Activated CD4-positive, alpha-beta T cell treated with anti-CD3 and anti-CD28 coated beads, Interleukin-2, amount 10 ng/mL, durations not matched to agents 24 days and 14 days (primary cell): ENCODE measurements at places on chromosomes 3 and 15. TPM values are rescaled to one million over a fixed set of nuclear protein-coding genes. Genes with fewer than 3 reads are reported as not detected.

GRCh38 chr3:136990826-136991225 is 33.0 kb downstream of the IL20RB start:
- peak; percentile 46 for DNase-seq

DNA sequence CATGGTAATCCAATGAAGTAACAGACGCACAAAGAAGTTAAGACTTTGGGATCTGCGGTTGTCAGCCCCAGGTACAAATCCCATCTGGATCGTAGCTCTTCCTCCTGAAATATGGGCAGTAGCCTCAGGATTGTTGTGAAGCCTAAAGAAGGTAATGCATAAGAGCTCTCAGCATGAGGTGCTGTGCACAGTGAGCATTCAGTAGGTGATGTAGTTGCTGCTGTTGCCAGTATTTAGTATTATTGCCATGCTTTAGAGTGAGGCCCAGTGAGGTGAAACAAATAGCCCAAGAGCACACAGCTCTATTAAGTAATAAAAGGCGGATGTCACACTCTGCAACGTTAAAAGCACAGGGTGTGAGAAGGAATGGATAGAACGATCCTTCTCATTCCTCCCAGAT is 225.7 kb downstream of the GABRG3 start:
- DNase-seq: no peak

DNA sequence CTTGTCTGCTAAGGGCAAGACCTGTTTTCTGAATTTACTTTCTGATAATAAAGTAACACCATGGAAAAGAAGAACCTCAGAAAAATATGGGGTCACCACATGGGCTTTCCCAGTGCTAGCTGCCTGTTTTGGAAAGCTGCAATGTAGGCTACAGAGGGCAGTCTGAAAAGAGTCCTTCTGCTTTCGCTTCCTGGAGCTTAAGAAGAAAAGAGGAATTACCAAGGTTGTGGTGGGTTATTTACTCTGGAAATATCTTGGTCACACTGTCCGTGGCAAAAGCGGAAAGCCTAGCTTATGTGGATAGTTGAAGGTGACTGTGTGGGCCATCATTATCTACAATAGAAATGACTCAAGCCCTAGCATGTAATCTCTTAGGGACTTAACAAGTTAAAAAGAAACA is 31.7 kb upstream of the IP6K2 start:
- DNase-seq: no peak

DNA sequence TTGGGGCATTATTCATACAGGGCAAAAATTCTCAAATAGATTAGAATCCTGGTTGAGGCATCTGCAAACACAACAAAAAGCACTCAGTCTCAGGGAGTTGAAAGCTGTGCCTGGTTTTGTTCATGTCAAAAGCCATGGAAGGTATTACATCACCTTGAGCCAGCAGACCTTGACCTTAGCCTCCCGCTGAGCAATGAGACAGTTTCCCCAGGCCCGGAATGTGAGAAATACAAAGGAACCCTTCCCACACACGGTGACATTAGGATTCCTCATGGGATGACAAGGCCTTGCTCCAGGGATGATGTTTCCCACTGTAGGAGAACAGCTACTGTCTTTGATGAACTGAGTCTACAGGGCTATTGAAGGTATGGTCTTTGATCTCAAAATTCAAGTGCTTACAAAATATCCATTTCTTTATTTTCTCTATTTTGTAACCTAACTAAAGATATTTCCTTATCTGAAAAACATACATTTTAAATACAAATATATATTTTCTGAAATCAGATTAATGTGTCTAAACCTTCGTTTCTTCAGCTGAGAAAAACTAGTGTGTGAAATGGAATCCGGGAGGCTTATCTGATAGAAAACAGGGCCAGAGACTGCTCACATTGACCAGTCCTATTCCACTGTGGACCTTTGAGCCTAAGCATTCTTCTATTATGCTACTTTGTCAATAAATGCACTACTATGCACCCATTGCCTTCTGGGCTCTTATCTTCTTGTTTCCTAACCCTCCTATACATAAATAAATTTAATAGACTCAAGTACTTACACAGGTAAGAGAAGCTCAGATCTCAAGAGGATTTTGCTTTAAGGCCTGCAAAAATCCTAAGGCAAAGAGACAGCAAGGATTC is 298.2 kb downstream of the KBTBD8 start:
- no peak for DNase-seq

DNA sequence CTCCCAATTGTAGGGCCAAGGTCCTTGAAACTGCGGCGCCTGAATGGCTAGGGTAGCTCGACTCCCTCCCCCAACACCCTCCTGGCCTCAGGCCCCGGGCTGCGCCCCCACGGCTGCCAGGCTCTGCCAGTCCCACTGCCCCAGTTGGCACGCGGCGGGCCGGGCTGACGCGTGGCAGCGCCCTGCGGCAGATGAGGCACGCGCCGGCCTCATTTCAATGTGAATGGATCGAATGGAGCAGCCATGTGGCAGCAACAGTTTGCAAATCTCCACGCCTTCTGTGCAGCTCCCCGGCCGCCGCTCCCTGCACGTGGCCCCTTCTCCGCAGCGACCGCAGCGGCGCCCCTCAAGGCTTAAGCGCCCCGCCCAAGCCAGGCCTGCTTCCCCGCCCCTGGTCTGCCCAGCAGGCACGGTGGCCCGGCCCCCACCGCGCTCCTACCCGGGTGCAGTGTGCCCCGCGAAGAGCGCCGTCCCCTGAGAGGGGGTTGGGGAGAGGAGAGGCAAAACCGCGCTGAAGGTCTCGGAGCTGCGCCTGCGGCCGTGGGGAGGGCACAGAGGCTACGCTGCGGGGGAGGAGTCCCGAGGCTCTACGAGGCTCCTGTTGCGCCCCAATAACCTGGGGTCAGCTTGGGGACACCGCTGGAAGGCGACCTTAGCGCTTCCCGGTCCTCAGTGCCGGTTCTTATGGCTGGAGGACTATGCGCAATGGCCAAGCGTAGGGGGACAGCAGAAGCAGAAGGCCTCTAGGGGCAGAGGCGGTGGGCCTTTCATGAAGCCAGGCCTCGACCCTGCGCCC is 3.1 kb upstream of the DLL4 start:
- peak; percentile 73 for DNase-seq

DNA sequence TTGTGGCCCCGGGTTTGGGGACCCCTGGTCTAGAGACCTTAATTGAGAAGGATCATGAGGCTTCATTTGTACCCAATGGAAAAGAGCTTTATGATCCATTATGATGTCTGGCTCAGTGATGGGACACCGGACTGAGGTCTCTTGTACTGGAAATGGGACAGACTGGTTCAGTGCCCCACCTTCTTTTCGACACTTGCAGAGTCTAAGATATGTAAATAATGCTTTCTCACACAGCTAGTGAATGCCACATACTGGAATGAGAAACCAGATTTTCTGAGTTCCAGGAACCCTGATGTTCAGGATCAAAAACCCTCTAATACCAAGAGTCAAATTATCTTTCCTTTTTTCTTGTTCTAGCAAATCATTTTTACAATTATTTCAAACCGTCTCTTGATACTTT is 116.3 kb upstream of the ARPP21 start:
- no peak for DNase-seq

- DNase-seq: no peak
Observed at GRCh38 chr15:57505949-57506391, 85.7 kb upstream of the MYZAP start.

DNA sequence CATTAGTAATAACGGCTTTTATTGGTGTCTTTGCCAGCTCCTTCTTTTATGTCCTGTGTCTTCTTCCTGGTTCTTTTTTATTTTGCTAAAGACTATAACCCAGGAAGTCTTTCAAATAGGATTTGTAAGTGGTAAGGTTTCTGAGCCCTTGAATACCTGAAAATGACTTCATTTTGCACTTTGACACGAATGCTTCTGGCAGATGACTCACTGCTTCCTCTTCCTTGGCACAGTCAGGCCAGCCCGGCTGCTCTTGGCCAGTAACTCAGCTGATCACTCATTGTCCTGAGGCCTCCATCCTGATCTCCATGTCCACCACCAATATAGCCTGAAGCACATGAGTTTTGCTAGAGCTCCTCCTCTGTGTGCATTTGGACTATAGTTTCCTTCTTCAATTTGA is 48.7 kb upstream of the NR2E3 start:
- no peak for DNase-seq

DNA sequence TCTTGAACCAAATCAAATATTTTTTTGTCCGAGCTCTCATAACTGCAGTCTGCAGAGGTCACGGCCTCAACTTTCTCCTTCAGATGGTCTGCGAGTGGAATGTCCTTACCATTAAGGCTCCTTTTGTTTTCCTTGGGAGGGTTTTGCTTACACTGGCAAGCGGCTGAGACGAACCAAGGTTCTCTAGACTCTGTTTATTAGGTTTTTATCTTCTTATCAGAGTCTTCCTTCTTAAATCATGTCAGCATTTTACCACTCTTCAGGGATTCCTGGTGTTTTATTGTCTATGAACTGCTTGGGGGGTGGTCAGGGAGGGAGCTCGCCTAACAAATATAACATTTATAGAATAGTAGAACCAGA is 773.7 kb upstream of the NR2F2 start:
- no peak for DNase-seq

DNA sequence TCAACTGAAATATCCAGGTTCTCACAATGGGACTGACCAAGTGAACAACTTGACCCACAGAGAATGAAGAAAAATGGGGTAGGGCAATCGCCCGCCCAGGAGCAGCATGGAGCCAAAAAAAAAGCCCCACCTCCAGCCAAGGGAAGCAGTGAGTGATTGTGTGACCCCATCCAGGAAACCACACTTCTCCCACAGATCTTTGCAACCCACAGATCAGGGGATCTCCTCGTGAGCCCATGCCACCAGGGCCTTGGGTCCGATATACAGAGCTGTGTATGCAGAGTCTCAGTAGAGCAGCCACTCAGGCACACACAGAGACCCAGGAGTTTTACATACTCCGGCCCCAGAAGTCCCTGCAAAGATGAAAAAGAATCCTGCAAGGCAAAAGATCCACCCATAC is 35.7 kb downstream of the PYGO1 start:
- DNase-seq: no peak

DNA sequence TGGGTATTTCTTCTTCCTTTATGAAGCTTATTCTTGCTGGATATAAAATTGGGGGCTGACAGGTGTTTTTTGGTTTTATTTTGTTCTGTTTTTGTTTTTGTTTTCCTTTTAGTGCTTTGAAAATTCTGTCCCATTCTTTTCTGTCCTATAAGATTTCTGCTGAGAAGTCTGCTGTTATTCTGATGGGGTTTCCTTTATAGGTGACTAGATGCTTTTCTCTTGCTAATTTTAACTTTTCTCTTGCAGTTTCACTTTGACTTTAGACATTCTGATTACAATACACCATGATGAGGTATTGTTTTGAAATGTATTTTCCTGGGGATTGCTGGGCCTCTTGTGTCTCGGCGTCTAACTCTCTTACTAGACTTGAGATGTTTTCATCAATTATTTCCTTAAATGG is 22.8 kb downstream of the TTC14 start:
- no peak for DNase-seq

DNA sequence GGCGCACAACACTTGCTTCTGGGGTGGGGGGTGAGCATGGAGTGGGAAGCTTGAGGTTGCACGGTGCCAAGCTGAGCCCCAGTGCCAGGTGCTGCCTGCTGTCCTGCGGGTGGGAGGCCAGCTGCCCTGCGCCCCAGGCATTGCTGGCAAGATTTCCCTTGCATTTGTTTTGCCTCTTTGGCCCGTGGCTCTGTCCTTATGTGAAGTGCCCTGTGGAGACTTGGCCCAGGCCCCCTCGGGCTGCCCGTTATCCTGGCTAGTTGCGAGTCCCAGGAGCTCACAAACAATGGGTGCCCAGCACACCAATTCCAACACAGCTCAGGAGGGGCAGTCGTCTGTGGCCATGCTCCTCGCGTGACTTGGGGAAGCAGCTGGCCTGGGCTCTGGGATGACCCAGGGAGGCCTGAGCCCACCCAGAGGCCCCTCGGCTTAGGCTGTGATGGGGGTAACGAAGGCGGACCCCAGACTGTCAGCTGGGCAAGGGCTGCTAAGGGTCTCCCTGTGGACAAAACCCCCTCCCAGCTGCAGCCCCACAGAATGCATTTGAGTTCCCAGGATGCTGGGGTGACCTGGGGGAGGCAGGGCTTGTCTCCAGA is 5.9 kb downstream of the C3orf22 start:
- DNase-seq: no peak

DNA sequence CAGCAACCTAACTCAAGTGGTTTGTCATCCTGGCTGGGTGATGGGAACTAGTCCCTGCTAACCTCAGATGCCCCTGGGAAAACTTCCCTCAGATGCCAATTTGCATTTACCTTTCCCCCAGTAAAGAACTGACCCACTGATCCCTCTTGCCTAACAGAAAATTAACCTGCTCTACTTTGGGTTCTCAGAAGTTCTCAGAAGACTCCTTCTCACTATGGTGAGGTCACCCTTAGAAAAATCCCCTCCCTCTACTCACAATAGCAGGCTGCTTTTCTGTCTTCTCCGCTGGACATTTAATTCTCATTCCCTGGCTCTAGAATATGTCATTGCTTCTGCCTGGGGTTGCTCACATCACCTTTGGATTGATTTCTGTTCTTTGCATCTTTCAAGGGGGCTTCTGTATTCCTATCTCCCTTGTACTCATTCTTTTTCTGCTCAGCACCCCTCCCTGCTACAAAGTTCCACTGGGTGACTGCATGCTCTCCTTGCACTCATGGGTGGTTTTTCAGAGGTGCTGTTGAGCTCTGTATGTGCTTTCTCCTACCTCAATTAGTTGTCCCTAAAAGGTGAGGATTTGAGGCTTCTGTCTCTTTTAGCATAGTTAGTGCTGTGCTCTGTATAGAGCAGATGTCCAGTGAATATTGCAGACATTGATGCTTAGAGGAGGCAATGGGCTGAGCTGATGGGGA is 869 bp downstream of the PLA1A start:
- no peak for DNase-seq

- DNase-seq: no peak
Observed at GRCh38 chr3:47404955-47405790, 24.4 kb downstream of the PTPN23 start.

- no peak for DNase-seq
Observed at GRCh38 chr3:127342735-127343134, 54.9 kb upstream of the PRR20G start.

- DNase-seq: no peak
Observed at GRCh38 chr3:188680189-188680588, 491.6 kb upstream of the TPRG1 start.

Gene GOLGA8H
- total RNA-seq: 0.12 TPM in 1 of 2 replicates, not detected in the other

Gene MASP1
- total RNA-seq: not detected in 2 replicates

Gene CCDC39
- total RNA-seq: not detected in 2 replicates

Gene SCN5A
- total RNA-seq: not detected in 2 replicates

Gene KCNMB2
- total RNA-seq: not detected in 2 replicates

Gene CPNE9
- total RNA-seq: 0.17 TPM in 1 of 2 replicates, not detected in the other

Gene ZNF80
- 0.19 and 0.21 TPM in 2 replicates for total RNA-seq

Gene TMC3
- not detected in 2 replicates for total RNA-seq

Gene GNAT1
- total RNA-seq: not detected in 2 replicates

Gene RAP2B
- 13.4 and 13.5 TPM in 2 replicates for total RNA-seq
